ENCODE measurements at places on chromosomes 1 and 21. TPM values are rescaled to one million over a fixed set of nuclear protein-coding genes. Genes with fewer than 3 reads are reported as not detected.

DNA sequence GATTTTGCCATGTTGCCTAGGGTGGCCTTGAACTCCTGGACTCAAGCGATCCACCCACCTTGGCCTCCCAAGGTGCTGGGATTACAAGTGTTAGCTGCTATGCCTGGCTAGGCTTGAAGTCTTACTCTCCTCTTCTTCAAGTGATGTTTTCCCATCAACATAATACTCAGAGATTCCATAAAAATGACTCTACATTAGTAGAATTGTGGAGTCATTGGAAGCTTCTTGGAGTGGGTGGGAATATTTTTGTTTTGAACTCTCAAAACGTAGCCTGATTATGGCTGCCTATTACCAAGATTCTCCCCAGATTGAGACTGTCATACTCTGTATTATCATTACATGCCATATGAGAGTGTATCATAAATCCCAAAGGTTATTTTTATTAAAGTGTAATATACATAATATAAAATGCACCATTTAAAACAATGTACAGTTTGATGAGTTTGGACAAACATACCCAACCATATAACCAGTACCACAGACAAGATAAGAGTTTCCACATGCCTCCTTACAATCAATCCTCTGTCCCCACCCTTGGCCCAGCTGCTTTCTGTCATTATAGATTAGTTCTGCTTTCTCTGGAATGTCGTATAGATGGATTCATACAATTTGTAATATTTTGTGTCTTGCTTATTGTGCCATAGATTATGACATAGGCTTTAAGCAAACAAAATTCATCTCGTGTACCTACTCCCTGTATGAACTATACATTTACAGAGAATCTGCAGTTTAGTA lies 8.0 kb upstream of the DNM3 start:
- no peak for DNase-seq

Gene CASQ1
- total RNA-seq: not detected

DNA sequence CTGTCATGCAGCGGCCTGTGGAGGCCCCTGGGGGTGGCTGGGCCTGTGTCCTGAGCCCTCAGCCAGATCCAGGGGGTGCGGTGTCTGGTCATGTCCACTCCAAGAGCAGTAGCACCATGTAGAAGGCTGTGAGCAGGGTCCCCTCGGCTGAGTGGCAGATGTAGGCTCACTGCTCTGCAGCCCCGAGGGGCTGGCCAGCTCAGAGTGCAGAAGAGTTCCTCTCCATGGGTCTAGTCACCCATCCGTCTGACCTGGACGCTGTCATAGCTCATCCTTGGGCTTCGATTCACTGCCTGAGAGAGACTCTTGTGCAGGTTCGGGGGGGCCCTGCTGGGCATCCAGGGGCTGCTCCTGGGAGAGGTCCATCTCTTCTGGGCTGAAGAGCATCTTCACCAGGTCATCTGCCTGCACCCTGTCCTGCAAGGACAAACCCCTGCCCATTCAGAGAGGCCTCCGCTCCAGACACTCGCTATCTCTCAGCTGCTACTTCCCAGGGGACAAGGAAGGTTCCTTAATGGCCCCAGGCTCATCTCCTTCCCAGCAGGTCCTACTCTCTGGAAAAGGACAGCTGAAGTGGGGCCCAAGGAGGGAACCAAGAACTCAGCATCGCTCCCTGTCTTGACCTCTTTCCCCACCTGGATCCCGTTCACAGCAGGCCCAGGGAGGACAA lies 6.5 kb upstream of the CLDN19 start:
- no peak for DNase-seq

Gene ASAP3
- 1.0 TPM for total RNA-seq

Gene CLDN19
- not detected for total RNA-seq

- DNase-seq: no peak
Observed at GRCh38 chr1:29227511-29227910, 3.2 kb downstream of the MECR start.

- DNase-seq: no peak
Observed at GRCh38 chr1:176656257-176656995, 193.5 kb downstream of the PAPPA2 start.

Gene USP24
- 79.6 TPM for total RNA-seq

DNA sequence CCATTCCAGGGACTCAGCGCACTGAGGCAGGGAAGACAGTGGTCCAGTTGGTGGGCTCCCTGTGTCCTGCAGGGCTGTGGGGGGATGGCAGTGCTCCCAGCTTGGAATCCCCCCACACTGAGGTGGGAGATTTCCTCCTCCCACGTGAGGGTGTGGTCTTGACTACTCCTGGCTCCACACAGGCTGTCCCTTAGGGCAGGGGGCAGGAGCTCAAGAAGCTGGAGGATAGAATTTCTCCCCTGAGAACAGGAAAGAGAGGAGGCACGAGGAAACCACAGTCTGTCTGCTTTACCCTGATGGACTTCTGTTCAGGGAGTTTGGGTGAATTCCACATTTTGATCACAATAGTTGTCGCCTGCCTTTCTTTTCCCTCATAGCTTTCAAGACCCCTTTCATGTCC lies 62.1 kb downstream of the CACNA1E start:
- DNase-seq: no peak

DNA sequence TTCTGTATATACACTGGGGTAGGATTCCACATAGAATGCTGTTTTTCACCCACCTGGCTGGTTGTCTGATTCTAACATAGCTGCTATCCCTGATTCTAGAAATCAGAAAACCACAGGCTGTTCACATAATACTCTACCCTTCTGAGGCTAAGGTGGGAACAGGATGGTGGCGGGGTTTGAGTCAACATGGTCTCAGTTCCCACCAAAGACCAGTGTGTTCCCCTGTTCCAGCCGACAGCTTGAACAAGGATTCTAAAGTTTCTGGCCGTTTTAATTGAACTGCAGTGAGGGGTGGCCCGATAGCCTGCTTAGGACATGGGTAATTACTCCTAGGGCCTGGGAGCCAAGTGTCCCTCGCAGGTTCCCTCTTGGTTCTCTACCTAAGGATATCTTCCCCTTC lies 38.4 kb downstream of the PEX14 start:
- DNase-seq: no peak

DNA sequence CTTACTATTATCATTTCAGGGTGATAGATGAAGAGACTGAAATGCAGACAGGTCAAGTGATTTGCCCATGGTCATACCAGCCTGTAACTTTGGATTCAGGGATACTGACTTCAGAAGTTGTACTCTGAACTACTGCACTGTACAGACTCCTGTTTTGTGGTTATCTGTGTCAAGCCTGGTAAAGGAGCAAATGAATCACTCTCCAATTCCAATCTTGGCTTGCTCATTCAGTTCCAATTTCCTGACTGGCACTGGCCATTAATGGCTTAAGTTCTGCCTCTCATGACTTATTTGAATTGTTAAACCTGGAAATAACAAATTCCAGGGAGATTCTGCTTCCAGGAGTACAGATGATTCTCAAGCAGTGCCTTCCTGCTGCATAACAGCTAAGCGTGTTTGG lies 45.4 kb upstream of the PLD5 start:
- no peak for DNase-seq

DNA sequence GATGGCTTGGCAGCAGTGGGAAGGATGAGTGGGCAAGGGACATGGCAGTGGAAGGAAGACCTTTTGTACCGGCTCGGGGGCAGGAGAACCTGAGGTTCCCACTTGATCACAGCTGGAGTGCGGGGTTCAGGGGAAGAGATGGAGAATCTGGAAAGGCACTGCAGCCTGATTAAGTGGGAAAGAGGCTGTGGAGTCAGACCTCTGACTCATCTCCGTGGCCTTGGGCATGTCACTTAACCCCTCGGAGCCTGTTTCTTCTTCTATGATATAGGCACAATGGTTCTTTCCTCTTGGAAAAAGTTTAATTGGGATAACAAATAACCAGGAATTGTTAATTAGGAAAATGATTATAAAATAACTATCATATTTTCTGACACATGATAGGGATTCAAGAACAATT lies 13.1 kb upstream of the TMEM61 start:
- no peak for DNase-seq

DNA sequence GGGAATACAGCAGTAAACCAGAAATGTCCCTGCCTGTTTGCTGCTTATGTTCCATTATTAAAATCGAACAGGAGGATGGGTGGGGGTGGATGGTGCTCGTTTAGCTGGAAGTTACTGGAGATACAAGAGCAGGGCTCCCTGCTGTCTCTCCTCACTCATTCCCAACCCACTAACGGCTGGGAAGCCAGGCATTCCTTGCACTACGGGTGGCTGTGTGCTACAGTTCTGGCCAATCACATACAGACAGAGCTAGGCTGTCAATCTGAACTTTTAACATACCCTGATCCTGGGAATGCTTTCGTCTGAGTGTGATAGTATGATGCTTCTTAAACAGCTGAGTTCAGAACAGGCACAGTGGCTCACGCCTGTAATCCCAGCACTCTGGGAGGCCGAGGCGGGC lies 7.0 kb downstream of the SIPA1L2 start:
- no peak for DNase-seq

- DNase-seq: no peak
Observed at GRCh38 chr1:96992871-96993270, 271.3 kb downstream of the PTBP2 start.

- DNase-seq: no peak
Observed at GRCh38 chr1:195195423-195196057, 1412.7 kb downstream of the KCNT2 start.

Data from CD8-positive, alpha-beta T cell (primary cell).